ENCODE measurements at places on chromosomes 3 and 15.

DNA sequence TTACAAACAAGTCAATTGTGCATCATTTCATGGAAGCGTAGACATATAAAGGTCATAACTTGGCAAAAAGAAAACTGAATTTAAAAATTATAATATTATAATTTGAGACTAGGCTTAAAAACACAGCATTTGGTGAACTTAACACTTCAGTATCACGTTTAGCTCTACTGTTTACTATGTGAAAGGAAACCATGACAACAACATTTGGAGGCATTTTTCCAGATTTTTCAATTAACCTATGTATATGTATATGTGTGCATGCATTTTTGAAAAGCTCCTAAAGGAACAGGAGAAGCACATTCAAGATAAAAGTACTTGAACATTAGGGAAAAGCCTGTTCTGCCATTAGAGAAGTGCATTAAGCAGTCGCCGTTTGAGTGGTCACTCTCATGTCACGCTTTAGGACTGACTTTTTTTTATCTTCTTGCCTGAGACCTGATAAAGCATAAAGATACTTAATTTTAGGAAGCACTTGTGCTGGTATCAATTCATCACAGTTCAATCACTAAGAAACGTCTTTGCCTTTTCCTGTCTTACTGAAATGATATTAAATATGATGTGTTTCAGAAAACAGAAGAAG lies 156.0 kb downstream of the NAALADL2 start:
- DNase-seq, result no peak

DNA sequence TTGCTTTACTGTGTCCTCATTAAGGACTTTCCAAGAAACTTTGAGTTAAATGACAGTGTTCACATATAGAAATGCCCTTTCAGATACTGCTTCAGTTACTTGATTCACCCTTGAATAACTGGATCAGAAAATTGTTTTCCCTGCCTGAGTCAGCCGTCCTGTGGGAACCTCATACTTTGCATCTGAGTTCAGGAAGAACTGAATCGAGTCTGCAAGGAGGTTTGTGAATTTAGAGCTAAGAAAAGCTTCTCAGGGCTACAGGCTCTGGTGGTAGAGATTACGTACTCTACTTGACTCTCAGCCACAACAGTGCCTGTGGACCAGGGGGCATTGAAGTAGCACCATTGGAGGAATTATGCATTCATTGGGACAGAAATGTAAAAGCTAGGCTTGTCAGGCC lies 252.4 kb upstream of the C2CD4B start:
- DNase-seq, result no peak

DNA sequence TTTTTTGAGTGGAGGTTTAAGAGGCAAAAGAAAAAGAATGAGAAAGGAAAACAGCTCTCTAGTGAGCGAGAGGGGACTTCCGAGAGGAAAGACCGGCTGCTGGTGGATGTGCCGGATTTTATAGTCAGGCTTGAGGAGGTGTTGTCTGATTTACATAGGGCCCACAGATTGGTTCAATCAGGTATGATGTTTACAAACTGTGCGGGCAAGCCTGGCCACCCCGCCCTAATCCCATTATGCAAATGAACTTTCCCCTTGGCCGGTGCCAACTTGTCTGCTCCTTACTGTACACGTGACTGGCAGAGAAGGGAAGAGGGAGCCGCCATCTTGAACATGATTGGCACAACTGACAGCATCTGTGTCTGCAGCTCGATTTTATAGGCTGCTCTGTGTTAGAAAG lies 44.7 kb downstream of the FAM43A start:
- no peak for DNase-seq

DNA sequence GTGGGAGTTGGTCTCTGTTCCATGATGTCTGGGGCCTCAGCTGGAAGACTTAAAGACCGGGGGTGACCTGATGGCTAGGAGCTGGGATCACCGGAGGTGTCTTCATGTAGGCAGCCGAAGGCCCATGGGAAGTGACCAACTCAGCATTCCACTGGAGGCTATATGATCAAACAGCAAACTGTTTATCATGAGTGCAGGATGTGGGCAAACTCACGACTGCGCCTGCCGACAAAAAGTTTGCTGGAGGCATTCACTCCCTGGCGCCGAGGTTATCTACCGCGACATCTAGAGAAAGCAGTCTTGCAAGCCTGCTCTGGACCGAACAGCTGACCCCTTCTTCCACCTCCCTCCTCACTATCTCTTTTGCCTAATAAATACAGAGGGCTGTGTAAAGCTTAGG lies 62.7 kb upstream of the NR2C2 start:
- no peak for DNase-seq

DNA sequence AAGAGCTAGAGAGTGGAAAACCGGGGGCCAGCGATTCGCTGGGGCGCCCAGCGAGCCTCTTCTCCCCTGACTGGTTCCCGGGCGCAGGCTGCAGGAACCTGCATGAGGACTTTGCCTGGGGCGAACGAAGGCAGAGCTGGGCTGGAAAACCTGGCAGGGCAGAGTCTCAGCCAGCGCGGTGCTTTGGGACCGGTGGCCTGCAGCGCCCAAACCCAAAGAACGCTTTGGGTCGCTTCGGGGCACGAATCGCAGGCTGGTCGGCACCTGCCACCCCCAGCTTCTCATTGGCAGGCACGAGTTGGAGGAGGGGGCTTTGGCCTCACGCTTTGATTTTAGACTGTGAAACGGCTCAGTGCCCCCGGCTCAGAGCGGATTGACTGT lies 3.0 kb downstream of the ONECUT1 start:
- DNase-seq, result no peak

GRCh38 chr3:141508067-141508436 lies 21.2 kb downstream of the RASA2 start:
- DNase-seq, result no peak

DNA sequence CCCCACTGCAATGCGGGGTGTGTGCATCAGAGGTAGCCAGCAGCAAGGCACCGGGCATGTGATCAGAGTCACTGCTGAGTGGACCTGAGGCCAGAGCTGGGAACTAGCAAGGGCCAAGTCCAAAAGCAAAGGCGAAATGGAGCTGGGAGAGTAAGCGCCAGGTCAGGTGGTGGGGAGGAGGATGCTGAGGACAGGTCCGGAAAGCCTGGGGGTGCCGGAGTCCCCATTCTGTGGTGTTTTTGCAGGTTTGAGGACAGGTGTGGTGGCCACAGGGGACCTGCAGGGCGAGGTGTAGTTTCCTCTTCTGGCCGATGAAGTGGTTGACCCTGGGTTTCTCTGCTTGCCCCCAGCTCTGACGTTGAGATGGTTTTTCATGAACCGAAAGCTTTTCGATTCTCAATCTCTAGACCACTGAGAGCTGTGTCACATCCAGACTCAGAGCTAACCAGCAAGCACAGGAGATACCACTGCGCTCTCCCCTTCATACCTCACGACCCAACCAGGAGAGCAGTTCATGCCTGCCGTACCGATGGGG lies 35.0 kb upstream of the HES1 start:
- peak; percentile 34 for DNase-seq

DNA sequence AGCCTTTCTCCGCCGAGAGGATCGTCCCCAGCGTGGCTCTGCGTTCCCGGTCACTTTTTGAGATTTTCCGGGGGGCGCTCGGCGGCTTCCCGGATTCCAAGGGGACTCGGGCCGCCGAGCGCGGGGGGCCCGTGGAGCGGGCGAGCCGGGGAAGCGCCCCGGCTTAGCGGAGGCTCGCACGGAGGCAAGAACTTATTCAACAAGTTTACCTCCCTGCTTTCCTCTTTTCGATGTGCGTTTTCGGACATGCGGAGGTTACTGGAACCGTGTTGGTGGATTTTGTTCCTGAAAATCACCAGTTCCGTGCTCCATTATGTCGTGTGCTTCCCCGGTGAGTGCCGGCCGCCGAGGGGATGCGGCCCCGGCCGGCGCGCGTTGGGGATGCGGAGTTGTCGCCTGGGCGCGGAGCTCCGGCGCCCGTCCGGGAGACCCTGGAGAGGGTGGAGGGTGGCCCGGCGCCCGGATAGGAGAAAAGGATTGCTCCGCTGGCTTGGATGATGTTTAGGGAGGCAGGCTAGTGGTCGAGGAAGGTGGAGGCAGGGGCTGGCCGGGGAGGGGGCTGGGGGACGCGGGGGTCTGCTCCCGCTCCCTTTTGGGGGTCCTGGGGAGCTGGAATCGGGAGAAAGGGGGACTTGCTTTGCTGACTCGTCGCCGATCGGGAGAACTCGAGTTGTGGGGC lies 810 bp downstream of the PTPRG start:
- no peak for DNase-seq

DNA sequence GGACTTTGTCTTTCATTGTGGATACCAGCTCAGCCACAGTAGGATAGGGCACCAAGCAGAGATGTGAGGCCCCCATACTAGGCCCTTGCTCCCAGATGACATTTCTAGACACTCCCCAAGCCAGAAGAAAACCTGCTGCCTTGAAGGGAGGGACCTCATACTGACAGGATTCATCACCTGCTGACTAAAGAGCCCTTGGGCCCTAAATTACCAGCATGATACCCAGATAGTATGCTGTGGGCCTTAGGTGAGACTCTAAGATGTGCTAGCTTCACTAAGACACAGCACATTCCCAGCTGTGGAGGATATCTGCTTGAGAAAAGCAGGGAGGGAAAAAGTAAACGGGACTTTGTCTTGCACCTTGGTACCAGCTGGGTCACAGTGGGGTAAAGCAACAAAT lies 324.0 kb downstream of the TBL1XR1 start:
- DNase-seq, result no peak

GRCh38 chr3:152365766-152366593 lies 97.3 kb downstream of the MBNL1 start:
- DNase-seq, result no peak

DNA sequence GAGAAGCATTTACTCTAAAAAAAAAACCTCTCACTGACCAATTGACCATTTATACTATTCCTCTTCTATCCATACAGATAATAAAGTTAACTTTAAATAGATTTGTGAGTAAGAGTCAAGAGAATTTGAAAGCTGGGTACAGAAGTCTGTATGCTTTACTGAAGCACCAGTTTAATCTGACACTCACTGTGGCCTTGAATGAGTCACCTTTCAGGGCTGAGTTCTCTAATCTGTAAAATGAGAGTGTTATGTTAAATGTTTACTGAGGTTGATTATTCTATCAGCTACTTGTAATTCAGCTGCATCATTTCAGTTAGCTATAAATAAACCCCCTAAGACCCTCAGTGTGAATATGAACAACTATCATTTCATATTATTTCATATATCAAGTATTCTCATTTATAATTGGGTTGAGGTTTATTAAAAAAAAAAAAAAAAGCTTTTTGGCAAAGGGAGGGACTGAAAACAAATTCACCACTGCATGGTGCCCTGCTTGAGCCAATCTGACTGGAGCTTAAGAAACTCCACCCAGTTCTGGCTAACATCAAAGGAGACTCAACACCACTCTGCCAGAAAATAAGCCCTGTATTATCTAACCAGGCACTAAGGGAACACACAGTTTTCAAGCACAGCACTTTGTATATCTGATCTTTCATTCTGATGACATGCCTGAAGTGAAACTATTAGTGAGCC lies 2.8 kb downstream of the MAP4 start:
- DNase-seq, result no peak

DNA sequence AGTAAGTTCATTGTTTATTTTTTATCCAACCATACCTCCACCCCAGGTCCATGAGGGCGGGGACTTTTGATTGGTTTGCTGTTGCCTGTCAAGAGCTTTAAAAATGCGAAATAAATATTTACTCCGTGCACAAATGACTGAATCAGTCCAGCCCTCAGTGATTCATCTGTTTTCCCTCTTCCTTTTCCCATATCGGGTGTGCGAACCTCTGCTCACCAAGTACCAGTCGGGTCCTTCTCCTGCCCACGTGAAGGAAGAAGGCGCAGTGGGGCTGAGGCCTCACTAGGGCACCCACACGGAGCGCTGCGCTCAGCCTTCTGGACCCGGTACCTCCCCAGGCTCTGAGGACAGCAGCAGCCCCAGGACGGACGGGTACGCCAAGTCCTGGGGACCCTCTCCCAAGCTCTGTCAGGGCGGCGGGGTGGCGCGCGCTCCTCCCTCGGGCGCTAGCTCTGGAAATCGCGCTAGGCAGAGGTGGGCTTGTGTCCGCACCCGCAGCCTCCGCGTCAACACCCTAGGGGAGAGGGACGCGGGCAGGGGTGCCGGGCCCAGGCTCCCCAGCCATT lies 70.5 kb upstream of the EPHB3 start:
- no peak for DNase-seq

DNA sequence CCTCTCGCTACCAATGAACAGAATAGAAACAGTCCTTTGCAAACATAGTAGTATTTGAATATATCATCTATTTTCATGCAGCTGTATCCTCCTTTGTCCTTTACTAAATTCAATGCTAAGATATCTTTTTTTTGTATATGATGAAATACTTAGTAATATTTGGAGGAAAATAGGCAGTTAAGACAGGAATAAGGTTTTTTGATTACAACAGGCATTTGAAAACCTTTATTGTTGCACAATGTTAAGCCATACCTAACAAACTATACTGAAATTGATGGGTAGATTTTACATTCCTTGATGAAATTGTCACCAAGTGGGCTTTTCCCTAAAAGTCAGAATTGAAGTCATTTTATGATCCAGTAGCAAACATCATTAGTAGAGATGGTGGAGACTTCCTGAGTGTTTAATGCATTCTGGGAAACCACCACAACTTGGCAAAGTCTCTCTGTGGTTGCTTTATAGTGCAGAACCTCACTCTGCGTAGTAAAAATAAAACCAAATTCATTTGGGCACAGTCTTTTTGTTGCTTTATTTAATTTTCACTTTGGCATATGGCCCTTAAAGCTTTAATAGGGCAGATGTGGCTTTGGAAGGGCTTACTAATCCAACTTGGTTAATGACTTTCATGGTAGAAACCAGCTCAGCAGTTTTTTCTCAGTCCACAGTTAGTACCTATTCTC lies 216.0 kb downstream of the DIPK2A start:
- no peak for DNase-seq

DNA sequence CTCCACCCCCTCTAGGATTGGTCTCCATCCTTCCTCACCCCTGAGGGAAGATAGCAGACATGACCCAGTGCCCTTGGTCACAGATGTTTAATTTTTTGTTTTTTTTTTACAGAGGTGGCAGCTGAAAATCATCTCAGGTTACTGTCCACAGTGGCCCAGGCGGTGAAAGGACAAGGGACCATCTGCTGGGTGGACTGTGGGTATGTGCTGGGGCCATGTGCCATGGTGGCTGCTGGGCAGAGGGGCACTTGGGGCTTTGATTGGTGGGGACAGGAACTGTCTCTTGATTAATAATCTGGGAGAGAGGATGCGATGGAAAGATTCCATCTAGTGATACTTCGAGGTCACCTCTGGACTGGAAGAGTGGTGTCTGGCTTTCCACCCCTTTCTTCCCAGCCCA lies 25.4 kb downstream of the PDIA5 start:
- no peak for DNase-seq

DNA sequence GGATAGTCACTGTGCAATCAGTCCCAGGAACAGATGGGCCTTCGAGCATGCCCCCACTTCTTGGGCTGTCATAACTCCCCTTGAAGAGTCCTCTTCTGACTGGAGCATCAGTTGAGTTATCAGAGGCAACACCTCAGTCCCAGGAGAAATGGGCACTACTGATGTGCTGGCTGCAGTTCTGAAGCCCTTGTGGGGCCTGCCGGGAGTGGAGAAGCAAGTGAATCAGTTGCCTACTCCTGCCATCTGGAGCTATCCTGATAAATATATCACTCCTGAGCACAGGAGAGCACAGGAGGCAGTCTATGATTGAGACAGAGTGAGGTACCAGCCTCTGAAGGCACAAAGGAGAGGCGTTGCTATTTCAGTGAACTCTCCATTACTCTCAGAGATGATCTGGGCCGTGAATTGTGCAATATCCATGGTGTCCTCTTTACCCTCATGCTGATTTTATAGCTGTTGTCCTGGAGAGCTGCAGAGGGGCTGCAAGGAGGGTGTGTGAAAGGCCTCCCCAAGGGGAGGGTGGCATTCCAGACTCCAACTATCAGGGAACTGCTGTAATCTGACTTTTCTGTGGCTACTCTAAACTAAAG lies 344.2 kb upstream of the ROPN1 start:
- DNase-seq, result no peak

Data from memory B cell (primary cell).